Spleen (tissue), 13 donors: ENCODE measurements at places on chromosomes 6 and 20. TPM values are rescaled to one million over a fixed set of nuclear protein-coding genes. Genes with fewer than 3 reads are reported as not detected.
A peak's percentile ranks its signal among the peaks of the same experiment; 100 is the strongest.

ANGPT4 gene
- total RNA-seq, result not detected

DNA sequence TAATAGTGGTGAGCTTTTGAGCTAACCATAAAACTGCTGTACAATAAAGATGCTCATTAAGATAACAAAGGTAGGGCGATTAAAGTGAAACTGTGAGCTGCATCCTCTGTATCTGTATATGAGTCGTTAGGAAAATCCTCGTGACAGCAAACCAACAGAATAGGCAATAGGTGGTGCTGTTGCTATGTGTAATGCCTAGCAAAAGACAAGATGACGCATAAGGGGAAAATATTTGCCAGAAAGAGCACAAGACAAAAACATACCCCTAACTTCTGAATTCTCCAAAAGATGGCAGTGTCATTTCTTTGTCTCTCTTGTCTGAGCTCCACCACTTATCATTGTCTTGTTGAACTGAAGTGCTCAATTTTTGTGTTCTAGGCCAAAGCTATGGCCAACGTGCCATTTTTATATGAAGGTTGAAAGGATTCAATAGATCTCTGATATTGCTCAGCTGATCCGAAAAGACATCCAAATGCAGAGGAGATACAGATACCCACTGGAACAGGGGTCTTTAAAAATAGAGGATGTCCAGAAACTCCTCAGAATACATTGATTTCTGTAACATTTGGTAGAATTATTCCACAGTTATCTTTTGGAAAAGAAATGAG lies 56.3 kb upstream of the ANKEF1 start:
- H3K4me1 ChIP-seq, result no peaks in the 10 kb centered on the region
- no peaks in the 10 kb centered on the region for H3K36me3 ChIP-seq
- H3K4me3 ChIP-seq, result peak overlapping the region; percentile 22
- H3K27ac ChIP-seq, result no peak overlapping the region
- no peaks in the 10 kb centered on the region for H3K27me3 ChIP-seq

- no peaks in the 10 kb centered on the region for H3K36me3 ChIP-seq
- no peak overlapping the region for H3K4me3 ChIP-seq
- DNase-seq, result no peak
- H3K27me3 ChIP-seq, result no peaks in the 10 kb centered on the region
- no peaks in the 10 kb centered on the region for H3K4me1 ChIP-seq
Observed at GRCh38 chr20:40953856-40954255, 74.8 kb upstream of the TOP1 start.

DNA sequence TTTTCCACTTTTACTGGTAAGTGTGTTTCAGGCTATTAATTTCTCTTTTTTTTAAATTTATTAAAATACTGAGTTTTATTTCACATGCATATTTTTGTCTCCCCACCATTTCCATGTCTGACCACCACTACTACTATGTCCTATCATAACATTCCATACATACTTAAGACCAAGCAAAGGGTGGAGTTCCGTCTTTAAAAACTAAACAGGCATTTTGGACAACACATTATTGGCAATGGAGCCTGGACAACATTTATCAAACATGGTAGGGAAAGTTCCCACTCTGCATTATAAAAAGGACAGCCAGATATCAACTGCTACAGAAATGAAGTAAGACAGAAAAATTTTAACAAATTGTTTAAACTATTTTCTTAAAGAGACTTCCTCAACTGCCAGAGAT lies 91.9 kb downstream of the LMBRD1 start:
- H3K36me3 ChIP-seq, result peaks cover 11% of the 10 kb centered on the region
- H3K4me1 ChIP-seq, result no peaks in the 10 kb centered on the region
- no peak overlapping the region for H3K4me3 ChIP-seq
- DNase-seq, result no peak
- H3K27me3 ChIP-seq, result no peaks in the 10 kb centered on the region

GRCh38 chr6:44933108-44933507 lies 395.0 kb upstream of the RUNX2 start:
- no peak for DNase-seq
- no peaks in the 10 kb centered on the region for H3K36me3 ChIP-seq
- H3K4me3 ChIP-seq, result no peak overlapping the region

MAS1 gene
- total RNA-seq, result not detected

- no peaks in the 10 kb centered on the region for H3K27me3 ChIP-seq
- H3K27ac ChIP-seq, result no peak overlapping the region
- no peaks in the 10 kb centered on the region for H3K4me1 ChIP-seq
- DNase-seq, result no peak
Observed at GRCh38 chr6:1004885-1005630, 306.8 kb upstream of the FOXQ1 start.

- no peak overlapping the region for H3K4me3 ChIP-seq
- no peaks in the 10 kb centered on the region for H3K27me3 ChIP-seq
- H3K36me3 ChIP-seq, result no peaks in the 10 kb centered on the region
Observed at GRCh38 chr6:11424395-11425034, 113.0 kb upstream of the TMEM170B start.

- H3K36me3 ChIP-seq, result no peaks in the 10 kb centered on the region
- H3K4me3 ChIP-seq, result no peak overlapping the region
- H3K4me1 ChIP-seq, result no peaks in the 10 kb centered on the region
- H3K27me3 ChIP-seq, result no peaks in the 10 kb centered on the region
Observed at GRCh38 chr6:40352006-40352405, 235.2 kb downstream of the LRFN2 start.

RSPH9 gene
- not detected for total RNA-seq

DDX43 gene
- total RNA-seq, result 1.2 TPM

BHLHE23 gene
- not detected for total RNA-seq

GRCh38 chr20:38143646-38144554 lies 21.2 kb downstream of the TGM2 start:
- H3K27me3 ChIP-seq, result no peaks in the 10 kb centered on the region
- H3K27ac ChIP-seq, result peak overlapping the region; percentile 73
- peaks cover 3% of the 10 kb centered on the region for H3K36me3 ChIP-seq
- no peak overlapping the region for H3K4me3 ChIP-seq
- DNase-seq, result no peak

DNA sequence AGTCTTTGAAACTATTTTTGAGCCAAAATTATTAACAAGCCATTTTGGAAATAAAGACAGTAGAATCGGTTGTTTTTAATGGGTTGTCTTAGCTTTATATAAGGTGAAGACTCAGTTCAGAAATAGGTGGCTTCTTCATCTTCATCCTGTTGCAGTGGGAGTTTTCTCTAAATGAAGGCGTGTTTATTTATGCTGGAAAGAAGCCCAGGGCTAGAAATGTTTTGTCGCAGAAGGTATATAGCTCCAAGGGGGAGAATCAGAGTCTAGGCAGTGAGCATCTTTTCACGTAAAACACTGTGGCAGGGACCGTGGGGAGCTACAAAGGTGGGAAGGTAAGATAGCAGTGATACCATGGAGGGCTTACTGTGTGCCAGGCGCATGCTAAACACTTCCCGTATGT lies 34.3 kb downstream of the FARS2 start:
- H3K4me3 ChIP-seq, result no peak overlapping the region
- DNase-seq, result no peak
- H3K36me3 ChIP-seq, result peaks cover 4% of the 10 kb centered on the region
- H3K27me3 ChIP-seq, result no peaks in the 10 kb centered on the region
- H3K4me1 ChIP-seq, result no peaks in the 10 kb centered on the region

DNA sequence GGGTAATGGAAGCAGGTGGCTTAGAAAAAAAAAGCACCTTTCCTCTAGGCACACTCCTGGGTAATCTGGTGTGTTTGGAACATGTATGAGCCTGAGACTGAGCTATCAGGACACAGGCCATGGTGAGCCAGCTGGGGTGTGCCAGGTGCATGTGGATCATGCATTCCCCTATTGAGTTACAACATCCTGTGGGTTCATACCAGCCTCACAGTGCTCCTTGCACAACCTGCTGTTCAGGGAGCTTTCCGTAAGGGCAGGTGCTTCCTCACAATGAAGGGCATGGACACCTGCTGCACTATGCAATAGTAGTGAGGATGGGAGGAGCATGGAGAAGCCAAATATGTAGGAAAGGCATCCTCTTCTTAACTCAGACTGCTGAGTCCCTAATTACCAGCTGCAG lies 197.2 kb upstream of the SUPT3H start:
- no peak overlapping the region for H3K4me3 ChIP-seq
- DNase-seq, result no peak
- no peaks in the 10 kb centered on the region for H3K4me1 ChIP-seq
- H3K27ac ChIP-seq, result no peak overlapping the region
- no peaks in the 10 kb centered on the region for H3K27me3 ChIP-seq
- no peaks in the 10 kb centered on the region for H3K36me3 ChIP-seq

- no peaks in the 10 kb centered on the region for H3K27me3 ChIP-seq
- H3K27ac ChIP-seq, result no peak overlapping the region
Observed at GRCh38 chr6:168184701-168185100, 105.7 kb upstream of the FRMD1 start.

- H3K36me3 ChIP-seq, result no peaks in the 10 kb centered on the region
- no peak overlapping the region for H3K27ac ChIP-seq
- no peak for DNase-seq
- H3K4me1 ChIP-seq, result peaks cover 4% of the 10 kb centered on the region
- no peaks in the 10 kb centered on the region for H3K27me3 ChIP-seq
Observed at GRCh38 chr6:72646604-72647485, 25.0 kb downstream of the KCNQ5 start.

DNA sequence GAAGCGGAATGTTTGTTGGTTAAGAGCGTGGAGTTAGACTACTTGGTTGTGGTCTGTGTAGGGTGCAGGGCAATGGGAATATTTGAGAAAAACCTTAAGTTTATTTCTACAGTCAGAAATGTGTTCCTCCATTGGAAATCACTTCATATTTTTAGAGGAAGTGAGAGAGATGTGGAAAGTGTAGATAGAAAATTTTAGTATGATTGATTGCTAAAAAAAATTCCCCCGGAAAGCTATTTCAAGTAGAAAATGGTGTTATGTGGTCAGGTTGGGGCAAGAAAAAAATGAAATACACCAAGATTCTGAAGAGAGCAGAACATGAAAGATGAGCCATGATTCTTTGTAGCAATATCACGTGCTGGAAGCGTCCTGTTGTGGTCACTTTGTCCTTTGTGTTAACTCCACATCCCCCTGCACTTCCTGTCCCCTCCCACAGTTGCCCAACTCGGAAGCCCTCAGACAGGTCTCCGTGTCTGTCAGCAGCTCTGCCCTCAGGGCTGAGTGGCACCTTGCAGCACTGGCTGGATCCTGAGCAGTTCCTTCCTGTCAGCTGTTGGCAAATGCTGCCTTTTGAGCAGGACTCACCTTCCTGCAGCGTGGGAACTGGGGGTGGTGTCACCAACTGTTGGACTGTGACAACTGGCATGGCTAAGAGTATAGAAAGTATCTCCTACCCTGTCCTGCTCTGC lies 137.5 kb upstream of the SLC24A3 start:
- peak; percentile 87 for DNase-seq
- H3K4me1 ChIP-seq, result no peaks in the 10 kb centered on the region
- H3K4me3 ChIP-seq, result no peak overlapping the region
- no peak overlapping the region for H3K27ac ChIP-seq
- no peaks in the 10 kb centered on the region for H3K27me3 ChIP-seq

GRCh38 chr6:148892247-148892646 lies 145.4 kb downstream of the UST start:
- H3K4me1 ChIP-seq, result no peaks in the 10 kb centered on the region
- no peak overlapping the region for H3K27ac ChIP-seq
- DNase-seq, result no peak
- H3K36me3 ChIP-seq, result no peaks in the 10 kb centered on the region
- no peak overlapping the region for H3K4me3 ChIP-seq
- no peaks in the 10 kb centered on the region for H3K27me3 ChIP-seq

DNA sequence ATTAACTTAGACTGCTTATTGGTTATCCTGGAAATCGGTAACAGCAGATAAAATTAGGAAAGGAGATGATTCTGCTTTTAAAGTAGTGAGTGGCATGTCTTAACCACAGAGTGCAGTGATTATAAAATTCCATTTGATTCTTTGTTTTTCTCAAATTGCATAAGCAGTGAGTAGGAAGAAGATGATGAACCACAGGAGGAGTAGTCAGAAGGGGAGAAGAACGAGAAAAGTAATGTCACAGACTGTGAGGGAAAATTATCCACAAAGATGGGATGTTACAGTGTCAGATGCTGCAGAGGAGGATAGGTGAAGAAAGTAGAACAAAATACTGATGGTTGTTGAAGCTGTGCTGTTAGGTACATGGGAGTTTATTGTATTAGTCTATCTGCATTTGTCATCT lies 63.0 kb downstream of the ITCH start:
- no peak for DNase-seq
- H3K4me1 ChIP-seq, result no peaks in the 10 kb centered on the region
- no peak overlapping the region for H3K27ac ChIP-seq
- H3K4me3 ChIP-seq, result no peak overlapping the region

DNA sequence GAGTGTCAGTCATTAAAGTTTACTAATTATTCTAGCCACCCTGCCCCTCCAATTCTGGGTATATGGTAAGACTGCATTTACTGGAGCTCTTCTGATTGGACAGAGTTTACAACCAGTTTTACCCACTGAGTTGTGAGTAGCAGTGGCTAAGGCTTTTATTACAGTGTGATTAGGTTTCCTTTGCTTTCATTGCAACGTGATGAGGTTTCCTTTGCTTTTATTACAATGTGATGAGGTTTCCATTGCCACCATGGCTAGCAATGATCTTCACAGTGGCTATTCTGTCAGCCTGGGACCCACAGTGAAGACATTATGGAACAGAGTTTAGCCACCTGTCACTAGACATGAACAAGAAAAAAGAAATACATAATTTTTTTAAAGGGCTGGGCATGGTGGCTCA lies 710.2 kb upstream of the FLRT3 start:
- no peak for DNase-seq
- no peak overlapping the region for H3K4me3 ChIP-seq
- no peaks in the 10 kb centered on the region for H3K27me3 ChIP-seq
- no peaks in the 10 kb centered on the region for H3K36me3 ChIP-seq
- no peak overlapping the region for H3K27ac ChIP-seq

DNA sequence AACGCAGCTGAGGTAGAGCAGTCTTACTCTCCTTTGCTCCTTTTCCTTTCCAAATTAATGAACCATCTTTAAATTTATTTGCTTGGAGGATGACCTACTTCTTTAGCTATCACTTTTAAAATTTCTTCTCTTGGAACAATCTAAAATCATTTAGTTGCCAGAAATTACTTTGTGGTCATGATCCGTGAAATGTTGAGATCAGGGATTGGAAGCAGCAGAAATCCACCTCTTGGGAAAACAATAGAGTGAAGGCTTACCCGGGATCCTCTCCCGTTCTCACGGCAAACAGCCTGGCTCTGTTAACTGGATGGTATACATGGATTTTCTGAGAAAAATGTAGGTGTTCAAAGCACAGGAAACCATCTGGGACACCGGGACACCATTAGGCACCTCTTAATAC lies 7.7 kb downstream of the AKAP12 start:
- no peak overlapping the region for H3K4me3 ChIP-seq
- H3K27ac ChIP-seq, result no peak overlapping the region
- no peaks in the 10 kb centered on the region for H3K4me1 ChIP-seq
- H3K27me3 ChIP-seq, result no peaks in the 10 kb centered on the region
- DNase-seq, result no peak

DNA sequence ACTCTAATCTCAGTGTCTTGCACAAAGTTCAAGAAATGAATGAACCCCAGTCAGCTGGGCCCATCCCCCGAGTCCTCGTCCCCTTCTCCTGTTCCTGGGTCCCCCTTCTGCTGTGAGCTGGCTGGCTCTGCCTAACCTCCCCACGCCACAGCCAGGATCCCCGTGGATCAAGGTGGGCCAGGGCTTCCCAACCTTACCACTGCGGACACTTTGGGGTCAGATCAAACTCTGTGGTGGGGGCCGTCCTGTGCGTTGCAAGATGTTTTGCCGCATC lies 116.2 kb downstream of the SULF2 start:
- no peaks in the 10 kb centered on the region for H3K36me3 ChIP-seq
- no peak for DNase-seq

GRCh38 chr6:25703005-25703404 lies 51.0 kb downstream of the SCGN start:
- no peak overlapping the region for H3K4me3 ChIP-seq
- DNase-seq, result no peak
- H3K4me1 ChIP-seq, result no peaks in the 10 kb centered on the region
- no peaks in the 10 kb centered on the region for H3K36me3 ChIP-seq

- H3K27ac ChIP-seq, result no peak overlapping the region
- DNase-seq, result no peak
- H3K4me3 ChIP-seq, result no peak overlapping the region
- no peaks in the 10 kb centered on the region for H3K4me1 ChIP-seq
- H3K27me3 ChIP-seq, result no peaks in the 10 kb centered on the region
Observed at GRCh38 chr6:158142789-158143188, 25.3 kb downstream of the SERAC1 start.
